CD4-positive, alpha-beta T cell treated with Interleukin-6 for 4 hours (primary cell): ENCODE measurements at places on chromosomes 3 and 15.

- no peak for DNase-seq
These were observed 34.6 kb upstream of the CMSS1 start for GRCh38 chr3:99783011-99783573.

GRCh38 chr3:64342940-64343688, 117.8 kb upstream of the PRICKLE2 start:
- no peak for DNase-seq

- DNase-seq = no peak
These were observed 409.8 kb downstream of the ROBO2 start for GRCh38 chr3:77449459-77450350.

GRCh38 chr15:57550640-57551039, 41.1 kb upstream of the MYZAP start:
- no peak for DNase-seq

- DNase-seq = no peak
These were observed 17.3 kb downstream of the FAIM start for GRCh38 chr3:138625707-138626365.

GRCh38 chr15:99580076-99580475, 14.3 kb downstream of the MEF2A start:
- DNase-seq = no peak

DNA sequence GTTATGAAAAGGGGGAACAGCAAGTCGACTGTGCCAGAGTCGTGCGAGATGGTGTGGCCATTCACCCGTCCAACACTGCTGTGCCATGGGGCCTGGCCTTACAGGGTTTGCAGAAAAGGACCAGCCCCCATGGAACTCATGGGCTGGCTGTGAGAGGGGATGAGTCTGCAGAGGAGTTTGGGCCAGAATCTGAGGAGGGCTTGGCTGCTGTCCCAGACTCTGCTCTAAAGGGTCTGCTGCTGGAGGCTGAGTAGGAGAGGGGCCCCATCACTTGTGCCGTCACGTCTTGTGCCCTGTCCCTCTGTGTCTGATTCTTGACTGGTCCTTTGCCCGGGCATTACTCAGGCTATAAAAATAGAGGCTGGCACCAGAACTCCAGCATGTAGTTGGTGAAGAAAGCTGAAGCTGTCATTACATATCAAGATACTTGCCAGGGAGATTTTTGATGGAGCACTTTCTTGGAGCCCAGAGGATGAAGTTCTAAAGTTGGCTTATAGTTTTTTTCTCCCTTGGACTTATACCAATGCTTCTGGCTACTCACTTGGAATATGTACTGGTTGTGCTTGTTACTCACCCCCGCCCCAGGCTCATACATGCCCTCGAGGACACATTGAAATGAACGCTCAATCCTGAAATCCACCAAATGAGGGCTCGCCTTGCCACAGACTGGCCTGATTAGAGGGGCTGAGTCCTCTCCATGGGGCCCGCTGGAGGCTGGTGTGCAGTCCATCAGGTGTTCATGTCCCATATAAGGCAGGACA, 10.2 kb downstream of the PXYLP1 start:
- DNase-seq = no peak

DNA sequence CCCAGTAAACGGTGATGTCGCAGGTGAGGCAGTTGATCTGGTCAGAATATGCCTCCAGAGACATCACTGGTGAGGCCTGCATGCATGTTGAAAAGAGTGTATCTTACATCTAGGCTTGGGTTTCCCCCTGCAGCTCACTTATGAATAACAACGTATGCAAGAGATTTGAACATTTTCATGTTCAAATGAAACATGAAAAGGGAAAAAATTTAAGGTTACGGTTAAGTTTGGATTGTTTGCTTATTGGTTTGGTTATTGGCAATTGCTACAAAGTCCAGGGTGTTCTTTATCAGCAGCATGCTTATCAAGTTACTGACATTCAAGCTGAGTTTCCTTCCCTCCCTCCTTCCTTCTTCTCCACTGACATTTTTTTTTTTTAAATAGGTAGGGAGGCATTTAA, 123.2 kb downstream of the IGF1R start:
- DNase-seq = no peak

- no peak for DNase-seq
These were observed 8.2 kb upstream of the OCA2 start for GRCh38 chr15:28107111-28107903.

DNA sequence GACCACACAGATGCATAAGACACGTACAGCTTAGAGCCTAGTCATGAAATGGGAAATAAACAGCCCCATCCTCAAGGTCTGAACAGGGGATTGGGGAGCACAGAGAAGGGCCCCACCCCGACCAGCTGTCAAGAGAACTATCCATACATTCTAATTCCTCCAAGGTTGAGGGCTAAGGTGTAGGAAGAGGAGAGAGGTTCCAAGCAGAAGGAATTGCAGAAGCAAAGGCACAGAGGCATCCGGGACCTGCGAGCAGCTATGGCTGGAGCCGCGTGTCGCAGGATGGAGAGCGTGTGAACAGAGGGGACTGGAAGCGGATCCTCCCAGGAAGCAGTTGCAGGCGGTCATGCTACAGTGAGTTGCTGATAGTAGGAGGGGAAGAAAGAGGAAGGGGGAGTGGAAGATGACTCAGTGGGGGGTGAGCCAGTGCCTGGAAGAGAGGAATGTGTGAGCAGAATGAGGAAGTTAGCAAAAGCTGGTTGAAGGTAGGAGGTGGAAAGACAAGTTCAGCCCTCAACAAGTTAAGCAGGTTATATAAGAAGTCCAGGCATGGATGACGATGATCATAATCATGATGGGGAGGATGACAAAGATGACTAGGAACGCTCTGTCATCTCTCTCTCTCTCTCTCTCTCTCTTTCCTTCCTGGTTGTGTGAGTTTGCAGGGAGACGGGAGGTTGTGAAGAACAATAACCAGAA, 89.7 kb downstream of the LIPC start:
- no peak for DNase-seq

DNA sequence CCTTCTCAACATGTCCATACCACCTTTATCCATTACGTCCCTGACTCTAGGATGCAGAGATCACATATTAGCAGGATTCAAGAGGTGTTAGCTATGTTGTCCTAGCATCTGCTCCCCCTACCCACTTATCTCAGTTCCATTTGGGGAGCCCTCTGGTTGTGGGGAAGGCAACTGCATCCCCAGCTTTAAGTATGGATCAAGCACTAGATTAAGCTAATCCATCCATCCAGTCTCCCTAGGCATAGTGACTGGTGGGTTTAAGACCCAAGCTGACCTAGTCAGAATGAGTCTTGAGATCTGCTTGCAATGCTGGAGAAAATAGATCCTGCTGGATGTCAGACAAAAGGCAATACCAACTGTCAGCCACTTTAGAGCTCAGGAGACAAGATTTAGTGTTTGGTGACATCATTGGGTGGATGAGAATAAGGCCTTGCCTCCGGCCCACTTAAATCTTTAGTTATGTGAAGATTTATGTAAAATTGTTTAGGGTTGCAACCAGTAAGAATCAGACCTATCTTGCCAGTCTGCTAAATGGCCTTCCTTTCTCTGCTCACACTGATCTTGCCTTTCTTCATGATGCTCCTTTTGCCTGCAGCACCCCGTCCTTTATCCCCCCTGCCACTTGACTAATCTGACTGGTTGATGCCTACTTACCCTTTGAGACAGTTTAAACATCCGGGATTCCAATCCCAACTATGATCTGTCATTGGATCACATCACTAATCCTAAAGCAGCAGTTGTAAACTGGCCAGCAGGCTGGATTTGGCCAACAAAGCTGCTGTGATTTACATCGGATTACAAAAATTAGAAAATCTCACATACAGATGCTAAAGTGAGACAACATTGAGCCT, 2.1 kb upstream of the ISY1 start:
- no peak for DNase-seq

GRCh38 chr3:123571264-123571972, 13.4 kb downstream of the HACD2 start:
- no peak for DNase-seq

- DNase-seq = no peak
These were observed 598.4 kb downstream of the FHIT start for GRCh38 chr3:60652829-60653228.

GRCh38 chr15:27070841-27071240, 99.9 kb downstream of the GABRG3 start:
- no peak for DNase-seq

DNA sequence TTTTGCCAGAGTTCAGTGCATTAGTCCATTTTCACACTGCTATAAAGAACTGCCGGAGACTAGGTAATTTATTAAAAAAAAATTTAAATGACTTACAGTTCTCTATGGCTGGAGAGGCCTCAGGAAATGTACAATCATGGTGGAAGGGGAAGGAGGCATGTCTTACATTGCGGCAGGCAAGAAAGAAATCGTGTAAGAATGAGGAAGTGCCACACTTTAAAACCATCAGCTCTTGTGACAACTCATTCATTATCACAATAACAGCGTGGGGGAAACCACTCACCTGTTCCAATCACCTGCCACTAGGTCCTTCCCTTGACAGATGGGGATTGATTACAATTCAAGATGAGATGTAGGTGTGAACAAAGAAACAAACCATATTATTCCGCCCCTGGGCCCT, 1361.4 kb downstream of the NSUN3 start:
- no peak for DNase-seq
